ENCODE measurements at places on chromosomes 12 and 14.

- DNase-seq: no peak
These were observed 214.6 kb upstream of the TMEM132C start for GRCh38 chr12:128052331-128052730.

DNA sequence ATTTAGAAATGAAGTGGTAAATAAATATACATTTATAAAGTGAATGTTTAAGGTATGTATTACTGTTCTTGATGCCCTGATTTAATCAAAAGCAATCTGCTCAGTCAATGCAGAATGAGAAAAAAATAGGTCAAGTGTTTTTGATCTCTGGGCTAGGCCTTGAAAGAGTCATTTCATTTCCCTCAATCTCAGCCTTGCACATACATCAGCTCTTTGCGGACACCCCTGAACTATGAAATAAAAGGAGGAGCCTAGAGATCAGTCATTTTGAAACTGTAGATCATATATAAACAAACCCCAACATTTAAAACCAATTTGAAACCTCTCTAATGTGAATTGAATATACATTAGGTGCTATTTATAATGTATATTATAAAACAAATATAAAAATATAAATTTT, 42.5 kb downstream of the ATG2B start:
- no peak for DNase-seq

DNA sequence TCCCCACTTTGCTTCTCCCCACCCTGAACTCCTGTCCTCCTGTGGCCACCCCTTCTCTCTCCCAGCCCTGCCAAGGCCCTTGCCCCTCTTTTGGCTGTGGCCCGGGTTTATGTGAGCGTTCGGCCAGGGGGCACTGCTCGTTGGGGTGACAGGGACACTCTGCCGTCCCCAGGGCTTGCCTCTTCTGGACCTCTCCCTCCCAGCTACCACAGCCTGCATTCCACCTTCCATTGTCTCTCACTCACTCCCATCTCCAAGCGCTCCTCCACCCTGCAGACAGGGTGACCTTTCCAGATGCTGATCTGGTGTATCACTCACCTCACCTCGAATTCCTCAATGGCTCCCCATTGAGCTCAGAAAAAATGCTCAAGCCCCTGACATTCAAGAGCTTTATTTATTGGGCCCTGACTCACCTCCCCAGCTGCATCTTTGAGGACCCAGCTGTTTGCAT, 1.4 kb downstream of the SERPINA9 start:
- no peak for DNase-seq

DNA sequence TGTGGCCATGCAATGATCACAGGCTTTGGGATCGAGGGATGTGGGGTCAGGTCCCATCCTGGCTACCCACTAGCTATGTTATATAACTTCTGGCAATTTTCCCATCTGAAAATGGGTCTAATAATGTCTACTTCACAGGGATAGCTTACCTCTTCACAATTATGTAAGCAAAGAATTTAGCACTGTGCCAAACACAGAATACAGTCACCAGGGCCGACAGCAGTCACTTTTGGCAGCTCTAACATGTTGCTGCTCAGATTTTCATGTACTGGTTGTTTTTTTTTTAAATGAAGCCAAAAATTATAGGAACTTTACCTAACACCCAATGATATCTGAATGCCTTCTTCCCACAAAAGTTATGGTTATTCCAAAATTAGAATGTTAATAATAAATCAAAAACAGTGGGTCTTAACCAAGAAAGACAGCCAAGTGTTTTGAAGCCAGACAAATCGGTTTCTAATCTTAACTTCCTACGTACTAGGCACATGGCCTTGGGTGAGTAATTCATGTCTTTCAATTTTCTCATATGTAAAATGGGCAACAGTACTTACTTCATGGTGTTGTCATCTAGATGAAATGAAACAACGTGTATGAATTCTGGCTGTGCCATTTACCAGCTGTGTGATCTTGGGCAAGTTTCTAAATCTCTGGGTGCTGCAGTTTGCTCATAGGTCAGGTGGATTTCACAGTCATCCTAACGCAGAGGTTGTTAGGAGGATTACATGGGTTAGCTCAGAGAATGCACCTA, 13.0 kb upstream of the PCED1B start:
- no peak for DNase-seq

GRCh38 chr14:52877628-52878027, 73.2 kb downstream of the FERMT2 start:
- DNase-seq: no peak

GRCh38 chr14:99333841-99334635, 62.0 kb upstream of the BCL11B start:
- DNase-seq: no peak

DNA sequence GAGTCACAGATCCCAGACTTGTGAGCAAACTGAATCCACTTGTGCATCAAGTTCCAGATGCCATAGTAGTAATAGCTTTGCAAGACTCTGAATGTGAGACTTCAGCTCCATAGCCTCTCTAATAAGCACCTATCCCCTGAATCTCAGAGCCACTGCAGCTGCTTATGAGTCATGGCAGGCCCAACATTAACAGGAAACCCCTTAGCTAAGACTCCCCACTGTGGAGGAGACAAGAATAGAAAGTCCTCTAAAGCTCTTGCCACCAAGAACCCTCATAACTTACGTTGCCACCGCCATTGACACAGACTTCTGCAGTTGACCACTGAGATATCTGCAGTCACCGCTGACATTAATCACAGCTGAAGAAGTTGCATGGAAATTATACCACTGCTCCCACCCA, 62.9 kb upstream of the PDE3A start:
- DNase-seq: no peak

DNA sequence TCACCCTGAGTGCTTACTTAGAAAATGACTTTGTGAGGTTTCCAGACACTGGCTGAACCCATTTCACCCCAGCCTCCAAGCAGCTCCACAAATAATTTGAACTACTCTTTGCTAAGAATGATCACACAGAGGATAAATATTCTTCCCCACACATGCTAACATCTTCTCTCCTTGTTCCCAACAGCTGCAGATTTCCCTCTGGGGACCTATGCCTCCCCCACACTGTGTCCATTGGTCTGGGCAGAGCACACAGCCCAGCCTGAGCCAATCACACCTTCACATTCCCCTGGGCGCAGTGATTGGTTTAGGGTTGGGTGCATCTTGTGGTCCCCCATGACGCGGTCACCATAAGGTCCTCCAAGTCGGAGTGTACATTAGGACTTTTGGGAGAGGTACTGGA, 6.9 kb downstream of the SDR9C7 start:
- DNase-seq: no peak
